ENCODE measurements at places on chromosomes 7 and 10. TPM values are rescaled to one million over a fixed set of nuclear protein-coding genes. Genes with fewer than 3 reads are reported as not detected.

DNA sequence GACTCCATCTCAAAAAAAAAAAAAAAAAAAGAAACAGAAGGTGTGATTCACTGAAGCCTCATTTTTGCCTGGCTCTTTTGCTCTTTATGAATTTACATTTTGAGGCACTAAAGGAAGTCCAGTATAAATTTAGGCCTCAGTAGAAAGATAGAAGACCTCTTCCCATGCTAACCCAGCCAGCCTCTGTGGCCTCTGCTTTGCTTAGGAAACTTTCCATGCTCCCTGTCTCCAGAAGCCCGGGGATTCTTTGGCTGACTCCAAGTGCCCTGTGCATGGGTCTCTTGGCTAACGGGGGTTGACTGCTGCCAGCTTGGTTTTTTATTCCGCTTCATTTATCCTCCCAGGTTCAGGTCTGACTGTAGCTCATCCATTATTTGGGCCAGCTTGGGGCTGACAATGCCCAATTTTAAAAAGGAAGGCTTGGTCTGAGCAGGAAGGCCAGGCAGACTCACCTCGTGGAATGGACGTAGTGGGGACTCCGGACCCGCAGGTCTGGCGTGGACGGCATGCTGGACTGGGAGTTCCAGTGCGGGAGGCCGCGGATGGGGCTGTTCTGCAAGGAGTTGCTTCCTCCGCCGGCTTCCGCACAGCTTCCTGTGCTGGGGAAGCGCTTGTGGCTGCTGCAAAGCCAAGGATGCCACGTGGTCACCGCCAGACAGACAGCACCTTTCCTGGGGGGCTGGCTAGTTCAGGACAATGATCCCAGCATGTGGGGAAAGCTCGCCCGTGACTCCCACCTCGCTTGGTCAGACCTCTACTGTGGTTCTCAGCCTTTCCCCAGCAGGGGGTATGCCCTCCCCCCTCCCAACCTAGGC, 72.3 kb downstream of the PRPF18 start:
- no peak for DNase-seq

GRCh38 chr7:79529881-79530235, 76.4 kb upstream of the MAGI2 start:
- no peak for DNase-seq

- no peak for DNase-seq
Measured at GRCh38 chr7:111041577-111041976, 49.4 kb upstream of the LRRN3 start.

- no peak for DNase-seq
Measured at GRCh38 chr10:44071479-44071878, 313.4 kb downstream of the CXCL12 start.

MRLN gene
- not detected for total RNA-seq

MOGAT3 gene
- total RNA-seq: not detected

HMX3 gene
- not detected for total RNA-seq

- DNase-seq: no peak
Measured at GRCh38 chr10:23442936-23443335, 4.1 kb downstream of the OTUD1 start.

GDF2 gene
- not detected for total RNA-seq

ANK3 gene
- total RNA-seq: 86.0 TPM

PAX4 gene
- not detected for total RNA-seq

RAPGEF5 gene
- total RNA-seq: 56.9 TPM

ABI1 gene
- total RNA-seq: 69.2 TPM

- no peak for DNase-seq
Measured at GRCh38 chr7:49432254-49432653, 341.2 kb upstream of the VWC2 start.

NAT16 gene
- total RNA-seq: not detected

- DNase-seq: no peak
Measured at GRCh38 chr7:29865526-29865925, 59.2 kb downstream of the WIPF3 start.

- no peak for DNase-seq
Measured at GRCh38 chr10:97004591-97004990, 172.5 kb downstream of the LCOR start.

MLXIPL gene
- 4.6 TPM for total RNA-seq

UPK3BL1 gene
- 292 TPM for total RNA-seq

- no peak for DNase-seq
Measured at GRCh38 chr10:102408728-102409603, 9.6 kb downstream of the PSD start.

- DNase-seq: no peak
Measured at GRCh38 chr10:98832196-98832595, 385.5 kb upstream of the HPS1 start.

DNA sequence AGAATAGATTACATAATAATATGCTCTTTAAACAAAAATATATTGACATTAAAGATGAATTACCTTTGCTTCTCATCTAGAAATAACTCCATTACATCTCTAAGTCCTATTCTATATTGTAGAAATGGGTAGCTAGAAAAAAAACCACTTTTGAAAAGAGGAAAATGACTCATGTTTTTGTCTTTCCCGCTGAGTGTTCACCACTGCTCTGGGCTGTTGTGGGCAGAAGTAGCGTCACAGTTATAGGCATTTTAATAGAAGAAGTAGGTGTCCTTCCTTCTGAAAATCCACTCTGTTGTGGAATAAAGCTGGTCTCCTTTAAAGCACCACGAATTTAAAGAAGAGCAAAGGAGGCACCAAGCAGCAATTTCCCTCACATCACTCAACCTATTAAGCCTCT, 117.6 kb upstream of the NFE2L3 start:
- DNase-seq: no peak
